ENCODE measurements at places on chromosomes 2 and 18. TPM values are rescaled to one million over a fixed set of nuclear protein-coding genes. Genes with fewer than 3 reads are reported as not detected.

Gene CAPG
- total RNA-seq, result 28.4 TPM

Gene SLC9A4
- total RNA-seq, result not detected

Gene FOXI3
- not detected for total RNA-seq

Gene SF3B6
- 145 TPM for total RNA-seq

Gene PCBP1
- 60.4 TPM for total RNA-seq

Gene BCL2L11
- 1.1 TPM for total RNA-seq

Gene L3MBTL4
- total RNA-seq, result under 0.01 TPM

Gene PIEZO2
- total RNA-seq, result 2.9 TPM

Gene ANTXR1
- 45.2 TPM for total RNA-seq

Gene GATA6
- total RNA-seq, result 35.0 TPM

Gene MAPK4
- not detected for total RNA-seq

Gene CABLES1
- total RNA-seq, result 18.6 TPM

Gene FIGLA
- not detected for total RNA-seq

Gene ASTL
- not detected for total RNA-seq

Gene NDUFS1
- 161 TPM for total RNA-seq

Gene ACADL
- not detected for total RNA-seq

Gene RUFY4
- total RNA-seq, result not detected

Gene KATNAL2
- total RNA-seq, result 0.96 TPM

Gene NCKAP5
- 9.9 TPM for total RNA-seq

Gene C2orf81
- total RNA-seq, result 1.1 TPM

Gene MGAT5
- 55.6 TPM for total RNA-seq

Gene ZAP70
- not detected for total RNA-seq

Gene SMAD7
- total RNA-seq, result 40.1 TPM

Measured in regular cardiac myocyte (primary cell).